Cortex of kidney (tissue), 1 donor: ENCODE measurements at places on chromosomes 11 and 22.

DNA sequence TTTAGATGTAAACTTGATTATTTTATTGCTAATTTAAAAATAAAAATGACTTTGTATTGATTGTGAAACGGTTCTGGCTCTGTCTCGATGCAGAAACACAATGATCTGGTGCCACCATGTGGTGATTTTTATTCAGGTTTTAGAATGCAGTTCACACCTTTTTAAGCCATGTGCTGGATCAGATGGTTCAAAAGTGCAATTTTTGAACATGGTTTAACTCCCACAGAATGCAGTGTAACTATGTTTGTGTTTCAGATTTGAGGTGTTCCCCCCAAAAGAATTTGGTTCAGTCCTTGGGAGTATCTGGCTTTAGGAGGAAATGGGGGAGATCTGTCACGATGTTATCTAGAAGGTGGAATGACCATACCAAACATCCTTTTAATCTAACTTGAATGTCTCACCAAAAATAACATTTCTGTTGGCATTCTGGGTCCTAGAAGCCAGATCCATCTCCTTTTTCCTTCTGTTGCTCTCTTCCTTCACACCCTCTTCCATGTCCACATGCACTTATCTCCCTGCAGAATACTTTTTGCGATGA is 7.9 kb downstream of the MRPL16 start:
- DNase-seq: no peak

- no peak for DNase-seq
These were observed 32.2 kb downstream of the ARRB1 start for GRCh38 chr11:75319035-75319877.

- DNase-seq: no peak
These were observed 38.9 kb upstream of the TH start for GRCh38 chr11:2210366-2211112.

DNA sequence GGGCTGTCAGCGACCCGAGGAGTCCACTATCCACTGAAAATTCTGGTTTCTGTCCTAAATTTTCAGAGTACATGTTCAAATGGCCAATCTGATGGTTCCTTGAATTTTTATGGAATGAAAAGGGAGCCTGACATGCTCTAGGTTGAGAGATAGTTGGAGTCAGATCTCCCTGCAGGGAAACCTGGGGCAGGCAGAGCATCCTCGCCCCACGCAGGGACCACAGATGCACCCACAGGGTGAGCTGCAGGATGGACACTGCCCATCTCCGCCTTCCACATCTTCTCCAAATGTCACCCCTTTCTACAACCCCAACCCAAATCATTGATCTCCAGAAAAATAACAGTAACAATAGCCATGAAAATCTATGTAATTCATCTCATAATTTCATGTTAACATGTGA is 114.2 kb upstream of the IGLL5 start:
- no peak for DNase-seq

DNA sequence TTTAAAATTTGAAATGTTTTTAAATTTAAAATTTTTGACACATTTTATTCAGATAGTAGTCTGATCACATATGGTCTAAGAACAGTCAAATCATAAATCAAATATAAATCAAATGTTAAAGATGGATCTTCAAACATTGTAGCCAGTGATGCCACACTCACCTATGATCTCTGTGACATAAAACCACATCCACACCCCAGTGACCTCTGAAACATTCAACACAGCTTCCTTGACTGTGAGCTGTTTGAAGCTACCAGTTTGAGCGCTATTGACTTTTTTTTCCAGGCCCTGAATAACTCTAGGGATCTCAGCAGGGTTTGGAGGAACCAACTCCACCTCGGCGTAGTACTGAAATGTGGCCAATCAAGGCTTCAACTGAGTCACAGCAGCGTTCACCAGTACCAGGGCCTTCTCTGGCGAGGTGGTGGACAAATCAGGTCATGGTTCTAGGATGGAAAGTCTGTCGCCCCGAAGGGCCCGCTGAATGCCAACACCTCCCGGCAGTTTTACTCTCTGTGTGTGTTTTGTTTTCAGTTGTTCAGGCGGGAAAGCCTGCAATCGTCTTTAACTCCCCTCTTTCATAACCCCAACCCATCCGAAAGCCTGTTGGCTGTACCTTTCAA is 4.3 kb upstream of the MARK2 start:
- DNase-seq: no peak

DNA sequence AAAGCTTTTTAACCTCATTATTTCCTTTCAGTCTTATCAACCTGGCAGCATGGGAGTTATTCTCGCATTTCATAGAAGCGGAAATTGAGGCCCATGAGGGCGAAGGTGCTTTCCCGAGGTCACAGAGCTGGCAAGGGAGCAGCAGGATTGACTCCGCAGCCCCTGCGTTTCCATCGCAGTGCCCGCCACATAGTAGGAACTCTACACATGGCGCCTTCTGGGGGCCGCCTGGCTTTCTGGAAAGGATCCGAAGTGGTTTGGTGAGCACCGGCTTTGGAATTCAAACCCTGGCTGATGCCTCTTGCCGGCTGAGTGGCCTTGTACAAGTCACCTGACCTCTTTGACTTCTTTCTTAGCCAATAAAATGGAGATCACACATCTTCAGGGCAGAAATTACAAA is 93.4 kb downstream of the CEP164 start:
- DNase-seq: no peak

DNA sequence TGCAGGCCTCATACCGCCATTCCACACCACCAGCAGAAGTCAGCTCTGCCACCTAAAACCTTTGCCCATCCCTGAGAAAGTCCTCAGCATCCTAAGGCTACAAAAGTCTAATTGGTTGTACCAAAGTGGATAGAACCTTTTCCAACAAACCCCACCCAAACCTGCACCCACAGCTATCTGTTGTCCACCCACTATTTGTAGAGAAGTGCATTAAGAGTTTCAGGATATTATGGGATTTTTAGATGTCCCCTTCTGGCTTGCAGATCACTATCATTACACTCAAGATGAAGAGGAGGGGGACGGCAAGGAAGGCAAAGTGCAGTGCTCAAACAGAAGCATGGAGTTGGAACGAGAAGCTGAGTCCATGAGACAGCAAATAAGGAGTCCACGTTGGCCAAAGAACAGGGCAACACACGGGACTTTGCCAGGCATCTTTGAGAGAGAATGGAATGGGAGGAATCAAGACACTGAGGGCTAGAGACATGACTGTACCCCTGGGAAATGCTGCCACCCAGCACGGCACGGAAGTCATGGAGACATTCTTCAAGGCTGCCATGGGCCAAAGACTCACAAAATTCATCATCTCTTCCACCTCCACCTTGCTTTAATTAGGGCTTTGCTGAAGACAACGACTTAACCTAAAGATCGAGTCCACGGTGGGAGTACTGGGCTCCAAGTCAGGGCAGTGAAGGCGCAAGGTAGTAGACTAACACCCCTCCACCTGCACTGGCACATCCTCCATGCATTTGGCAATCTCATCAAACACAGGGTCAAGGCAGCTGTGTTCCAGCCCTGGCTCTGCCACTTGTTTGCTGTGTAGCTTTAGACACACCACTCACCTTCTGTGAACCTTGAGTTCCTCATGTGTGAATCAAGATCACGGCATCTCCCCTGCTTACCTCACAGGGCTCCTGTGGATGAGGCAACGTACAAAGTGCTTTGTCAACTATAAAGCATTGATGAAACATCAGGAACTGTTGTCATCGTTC is 112.9 kb upstream of the TMEM45B start:
- DNase-seq: no peak

- DNase-seq: no peak
These were observed 14.4 kb downstream of the TSKU start for GRCh38 chr11:76797341-76798201.

- no peak for DNase-seq
These were observed 15.9 kb downstream of the IL10RA start for GRCh38 chr11:118002010-118002540.

GRCh38 chr22:27391092-27391770 is 410.3 kb downstream of the MN1 start:
- no peak for DNase-seq

DNA sequence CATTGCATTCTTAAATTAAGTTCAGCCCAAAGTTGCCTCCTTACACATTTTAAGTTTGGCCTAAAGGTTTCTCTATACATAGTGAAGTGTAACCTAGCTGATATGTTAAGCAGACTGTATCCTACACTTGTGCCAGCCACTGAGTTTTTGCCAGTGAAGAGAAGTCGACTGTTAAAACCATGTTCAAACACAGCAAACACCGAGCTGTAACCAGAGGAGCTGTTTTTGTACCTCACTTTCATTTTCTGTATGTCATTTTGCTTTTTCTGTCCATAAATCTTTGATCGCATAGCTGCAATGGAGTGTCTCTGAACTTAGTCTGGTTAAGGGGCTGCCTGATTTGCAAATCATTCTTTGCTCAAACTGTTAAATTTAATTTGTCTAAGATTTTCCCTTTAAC is 403.7 kb downstream of the LUZP2 start:
- no peak for DNase-seq

DNA sequence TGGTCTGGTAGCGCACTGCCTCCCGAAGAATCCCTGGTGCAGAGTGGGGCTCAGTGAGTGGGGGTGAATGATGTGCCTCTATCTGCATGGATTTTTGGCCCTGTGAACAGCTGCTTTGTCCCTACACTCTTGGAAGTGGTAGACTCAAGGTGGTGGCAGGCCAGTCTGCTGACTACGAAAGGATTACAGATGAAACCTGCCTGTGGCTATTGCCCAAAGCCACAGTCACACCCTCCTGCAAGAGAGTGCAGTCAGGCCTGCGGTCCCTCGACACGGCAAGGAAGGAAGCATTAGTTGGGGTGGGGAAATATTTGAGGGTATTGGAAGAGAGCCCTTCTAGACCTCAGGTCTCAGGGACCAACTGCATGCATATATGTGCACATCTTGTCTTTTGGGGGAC is 63.7 kb downstream of the DSCAML1 start:
- DNase-seq: no peak

DNA sequence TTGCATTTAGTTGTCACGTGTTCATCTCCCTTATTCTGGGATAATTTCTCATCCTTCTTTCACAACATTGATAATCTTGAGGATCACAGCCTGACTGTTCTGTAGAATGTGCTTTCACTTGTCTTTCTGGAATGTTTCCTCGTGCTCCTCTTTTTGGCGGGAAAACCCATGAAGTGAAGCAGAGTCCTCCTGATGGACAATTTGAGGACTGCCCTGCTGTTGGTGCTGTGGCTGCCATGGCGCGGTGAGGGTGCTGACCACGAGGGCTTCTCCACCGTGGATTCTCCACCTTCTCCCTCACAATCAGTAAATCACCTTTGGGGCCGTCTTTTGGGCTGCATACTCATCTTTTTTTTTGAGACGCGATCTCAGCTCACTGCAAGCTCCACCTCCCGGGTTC is 946.9 kb downstream of the BRD1 start:
- DNase-seq: no peak

DNA sequence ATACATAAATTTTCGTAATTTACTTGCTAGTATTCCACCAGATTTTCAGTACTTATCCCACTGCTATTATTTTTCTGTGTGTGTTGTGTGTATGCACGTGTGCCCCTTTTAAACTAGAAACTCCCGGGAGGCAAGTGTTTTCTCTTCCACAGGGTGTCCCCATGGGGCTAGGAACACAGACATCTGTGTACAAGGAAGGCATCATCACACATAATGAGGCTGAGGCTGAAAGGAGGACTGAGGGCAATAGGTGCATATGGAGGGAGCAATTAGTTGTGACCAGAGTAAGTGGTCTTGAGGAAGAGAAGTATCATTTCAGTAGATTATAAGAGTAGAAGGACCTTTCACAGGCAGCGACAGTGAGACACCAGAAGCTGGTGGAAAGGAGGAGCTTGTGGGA is 2.1 kb upstream of the DPAGT1 start:
- DNase-seq: no peak

- DNase-seq: no peak
These were observed 131.2 kb downstream of the BUD13 start for GRCh38 chr11:116641561-116642045.

- DNase-seq: no peak
These were observed 469.1 kb upstream of the FAT3 start for GRCh38 chr11:91755526-91755925.

GRCh38 chr11:18657673-18658072 is 23.5 kb upstream of the SPTY2D1 start:
- no peak for DNase-seq

GRCh38 chr11:15923183-15923582 is 433.2 kb downstream of the SOX6 start:
- DNase-seq: no peak

GRCh38 chr11:12066799-12067508 is 43.4 kb upstream of the MICAL2 start:
- DNase-seq: no peak

GRCh38 chr11:8261291-8261690 is 2.4 kb downstream of the LMO1 start:
- no peak for DNase-seq

DNA sequence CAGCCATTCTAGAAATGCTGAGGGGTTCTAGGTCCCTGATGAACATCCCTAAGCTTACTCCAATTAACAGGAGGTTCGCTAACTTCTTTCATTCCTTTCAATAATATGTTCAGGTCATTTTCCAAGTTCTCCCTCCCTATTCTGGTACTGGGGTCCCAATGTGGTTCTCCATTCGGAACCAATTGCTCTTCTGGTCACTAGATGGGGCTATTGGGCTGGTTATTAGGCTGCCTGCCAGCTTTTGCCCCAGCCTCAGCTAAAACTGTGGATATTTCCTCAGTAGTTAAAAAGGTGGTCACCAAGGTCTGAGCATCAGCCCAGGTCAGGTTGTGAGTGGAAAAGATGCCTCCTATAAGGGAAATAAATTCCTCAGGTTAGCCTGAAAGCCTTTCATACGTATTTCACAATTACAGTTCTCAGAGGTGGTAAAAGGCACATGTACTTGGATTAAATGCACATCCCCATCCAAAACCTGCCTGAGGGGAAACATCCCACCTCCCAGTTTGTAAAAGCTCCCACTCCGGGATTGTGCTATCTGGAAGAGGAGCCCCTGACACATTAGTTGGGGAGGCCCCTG is 161.1 kb upstream of the CCDC179 start:
- DNase-seq: no peak

DNA sequence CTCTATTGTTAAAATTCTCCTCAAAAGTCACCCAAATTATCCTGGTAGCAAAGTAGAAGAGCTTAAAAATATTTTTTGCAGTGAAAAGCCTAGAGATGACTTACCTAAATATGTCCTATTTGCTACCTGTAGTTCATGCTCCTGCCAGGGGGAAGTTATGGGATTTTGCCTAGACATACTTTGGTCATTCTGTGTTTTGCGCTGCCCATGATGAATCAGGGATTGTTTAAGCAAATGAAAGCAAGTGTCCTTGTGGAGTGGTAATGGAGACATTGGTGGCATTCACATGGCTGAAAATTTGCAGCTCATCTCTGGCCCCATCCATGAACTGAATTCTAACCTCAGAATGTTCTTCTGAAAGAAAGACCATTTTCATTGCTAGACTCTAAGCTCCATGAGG is 14.6 kb upstream of the SESN3 start:
- no peak for DNase-seq

GRCh38 chr11:107720303-107720774 is 8.5 kb upstream of the SLN start:
- no peak for DNase-seq

GRCh38 chr11:44931466-44931865 is 19.2 kb downstream of the TP53I11 start:
- no peak for DNase-seq

DNA sequence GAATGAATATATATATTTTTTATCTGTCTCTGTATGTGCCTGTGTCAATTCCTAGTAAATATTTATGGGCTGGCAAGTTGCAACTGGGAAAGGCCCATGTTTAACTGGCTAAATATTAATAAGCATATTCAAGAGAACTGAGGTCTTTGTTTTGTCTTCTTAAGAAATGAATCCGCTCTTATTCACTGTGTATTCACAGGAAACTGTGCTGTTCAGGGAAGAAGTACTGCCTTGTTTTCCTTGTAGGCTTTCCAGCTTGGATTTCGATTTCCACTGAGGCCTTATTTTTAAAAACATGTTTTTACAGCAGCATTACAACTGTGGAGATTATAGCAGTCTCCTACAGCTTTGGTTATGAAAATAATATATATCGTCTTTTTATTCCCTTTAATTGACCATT is 64.7 kb downstream of the LDLRAD3 start:
- no peak for DNase-seq
